Activated CD4-positive, alpha-beta T cell treated with anti-CD3 and anti-CD28 coated beads for 1 hour (primary cell): ENCODE measurements at places on chromosomes 2 and 18.

- DNase-seq, result no peak
Measured at GRCh38 chr2:47651296-47651695, 131.6 kb upstream of the MSH6 start.

- DNase-seq, result no peak
Measured at GRCh38 chr2:88019985-88020384, 3.6 kb upstream of the RNU2-63P start.

GRCh38 chr2:161190050-161190449 lies 29.8 kb downstream of the TANK start:
- no peak for DNase-seq

DNA sequence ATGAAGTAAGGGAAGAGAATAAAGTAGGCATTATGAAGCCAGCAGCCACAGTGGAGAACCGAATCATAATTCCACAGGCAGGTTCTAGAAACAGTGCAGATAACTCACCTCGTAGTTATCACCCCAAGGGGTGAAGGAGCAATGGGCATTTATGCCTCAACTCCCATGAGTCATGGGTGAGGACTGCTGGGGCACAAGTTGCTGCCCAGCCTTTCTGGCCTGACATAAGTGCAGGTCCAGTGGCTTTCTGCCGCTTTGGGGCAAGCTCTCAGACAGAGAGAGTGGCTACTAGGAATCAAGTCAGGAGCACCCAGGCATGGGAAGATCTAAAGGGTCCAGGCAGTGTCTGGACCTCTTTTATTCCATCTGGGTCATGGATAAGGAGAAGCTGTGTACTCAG lies 149.8 kb downstream of the SUCLG1 start:
- DNase-seq, result no peak

DNA sequence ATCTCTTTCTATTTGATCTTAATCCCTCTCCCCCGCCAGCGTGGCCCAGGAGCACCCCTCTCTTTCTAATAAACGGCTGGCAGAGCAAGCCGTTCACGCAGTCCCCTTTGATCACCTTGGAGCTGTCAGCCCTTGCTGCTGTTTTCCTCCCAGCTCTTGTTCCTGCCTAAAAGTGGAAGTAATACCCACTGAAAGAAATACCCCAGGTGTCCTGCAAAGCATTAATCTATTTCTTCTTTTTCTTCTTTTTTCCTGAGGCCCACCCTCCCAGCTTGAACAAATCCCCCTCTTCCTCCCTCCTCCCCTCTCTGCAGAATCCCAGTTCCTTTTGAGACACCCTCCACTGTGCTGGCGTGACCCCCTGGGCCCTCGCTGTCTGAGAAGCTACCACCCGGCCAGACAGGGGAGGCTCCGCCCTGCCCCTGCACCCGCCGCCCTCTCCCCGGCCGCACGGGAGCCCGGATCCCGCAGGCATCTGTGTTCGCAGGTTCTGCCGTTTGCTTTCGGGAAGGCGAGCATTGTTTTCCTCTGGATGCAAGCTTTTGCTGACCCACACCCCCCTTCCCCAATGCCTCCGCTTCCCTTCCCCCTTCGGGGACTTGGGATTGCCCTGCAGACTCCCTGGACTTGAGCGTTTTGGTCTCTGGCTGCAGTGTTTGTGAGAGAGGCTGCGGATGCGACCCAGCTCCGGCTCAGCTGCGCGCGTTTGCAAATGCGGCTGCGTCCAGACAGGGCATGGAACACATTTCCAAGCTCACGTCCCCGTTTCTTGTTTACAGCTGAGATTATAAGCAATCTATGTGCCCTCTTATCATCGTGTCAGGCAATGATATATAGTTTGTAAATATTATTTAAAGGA lies 631.5 kb downstream of the NYAP2 start:
- no peak for DNase-seq

GRCh38 chr2:16661936-16662839 lies 3.4 kb downstream of the CYRIA start:
- DNase-seq, result no peak

DNA sequence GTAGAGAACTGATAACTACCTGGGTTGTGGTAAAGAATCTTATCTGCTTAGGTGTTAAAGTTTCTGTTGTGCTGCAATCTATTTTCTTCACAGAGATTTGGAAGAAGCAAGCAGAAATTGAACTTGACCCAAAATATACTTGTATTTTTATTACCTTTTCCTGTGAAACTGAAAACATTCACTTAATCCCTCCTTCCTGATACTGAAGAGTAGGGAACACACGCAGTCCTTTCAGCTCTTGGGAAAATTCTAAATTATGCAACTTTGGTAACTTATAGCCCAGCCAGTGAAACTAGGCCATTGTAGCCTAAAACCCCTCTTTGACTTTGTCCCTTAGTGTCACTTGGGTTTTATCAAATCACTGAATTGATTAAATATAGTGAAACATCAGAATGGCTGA lies 128.4 kb upstream of the MEIS1 start:
- no peak for DNase-seq

DNA sequence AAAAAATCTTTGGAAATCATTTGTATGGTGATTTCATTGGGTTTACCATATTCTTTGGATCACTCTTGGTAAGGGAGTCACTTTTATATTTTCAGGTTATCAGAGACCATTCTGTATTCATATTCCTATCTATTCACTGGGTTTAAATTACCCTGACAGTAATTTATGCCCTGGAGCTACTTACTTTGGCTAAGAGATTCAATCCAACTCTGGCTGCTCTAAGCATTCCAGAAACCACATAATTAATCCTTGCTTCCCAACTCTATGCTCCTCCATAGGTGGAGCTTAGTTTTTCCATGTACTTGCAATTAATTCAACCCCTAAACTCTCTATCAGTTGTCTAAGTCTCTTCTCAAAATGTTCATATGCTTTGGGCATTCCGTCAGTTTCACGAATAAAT lies 336.3 kb downstream of the AGPS start:
- no peak for DNase-seq

GRCh38 chr2:42342795-42343241 lies 18.2 kb downstream of the COX7A2L start:
- DNase-seq, result no peak

- DNase-seq, result no peak
Measured at GRCh38 chr18:60339018-60339417, 33.6 kb downstream of the MC4R start.

- no peak for DNase-seq
Measured at GRCh38 chr18:10727477-10727876, 201.7 kb downstream of the NAPG start.

- no peak for DNase-seq
Measured at GRCh38 chr2:138515092-138515491, 13.5 kb downstream of the SPOPL start.

GRCh38 chr2:240946654-240947053 lies 40.5 kb downstream of the CROCC2 start:
- DNase-seq, result no peak

- DNase-seq, result peak; percentile 19
Measured at GRCh38 chr2:217988014-217988839, 14.6 kb downstream of the TNS1 start.

DNA sequence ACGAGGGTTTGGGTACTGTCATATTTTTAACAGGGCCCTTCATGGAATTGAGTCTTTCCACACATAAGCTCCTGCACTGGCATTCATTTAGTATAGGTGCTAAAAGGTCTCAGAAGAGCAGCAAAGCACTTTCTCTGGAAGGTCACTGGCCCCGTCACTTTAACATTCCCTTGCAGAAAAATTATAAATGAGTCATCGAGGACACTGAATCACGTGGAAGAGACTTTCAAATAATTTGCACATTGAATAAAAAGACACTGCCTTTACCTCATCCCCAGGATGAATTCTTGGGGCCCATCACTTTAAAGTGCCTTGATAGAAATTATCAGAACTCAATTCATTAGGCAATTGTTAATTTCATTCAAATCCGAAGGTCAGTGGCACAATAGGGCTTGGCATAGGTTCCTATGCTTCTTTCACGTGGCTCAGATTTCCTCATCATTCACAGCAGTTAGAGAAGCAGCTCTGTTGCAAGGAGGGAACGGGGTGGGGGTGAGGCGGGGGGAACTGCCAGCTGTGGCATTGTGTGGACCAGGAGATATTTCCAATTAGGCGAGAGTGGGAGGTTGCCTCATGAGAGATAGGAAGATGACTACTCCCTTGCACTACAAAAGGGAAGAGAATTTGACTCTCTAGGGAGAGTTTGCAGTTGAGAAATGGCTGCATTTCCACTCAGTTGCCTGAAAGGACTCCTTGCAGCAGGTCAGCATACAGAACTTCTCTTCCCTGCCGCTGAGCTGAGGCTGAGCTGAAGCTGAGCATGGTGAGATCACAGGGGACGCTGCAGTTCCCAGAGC lies 86.3 kb upstream of the NPAS2 start:
- DNase-seq, result no peak

- no peak for DNase-seq
Measured at GRCh38 chr18:24195296-24196053, 56.6 kb downstream of the CABYR start.

DNA sequence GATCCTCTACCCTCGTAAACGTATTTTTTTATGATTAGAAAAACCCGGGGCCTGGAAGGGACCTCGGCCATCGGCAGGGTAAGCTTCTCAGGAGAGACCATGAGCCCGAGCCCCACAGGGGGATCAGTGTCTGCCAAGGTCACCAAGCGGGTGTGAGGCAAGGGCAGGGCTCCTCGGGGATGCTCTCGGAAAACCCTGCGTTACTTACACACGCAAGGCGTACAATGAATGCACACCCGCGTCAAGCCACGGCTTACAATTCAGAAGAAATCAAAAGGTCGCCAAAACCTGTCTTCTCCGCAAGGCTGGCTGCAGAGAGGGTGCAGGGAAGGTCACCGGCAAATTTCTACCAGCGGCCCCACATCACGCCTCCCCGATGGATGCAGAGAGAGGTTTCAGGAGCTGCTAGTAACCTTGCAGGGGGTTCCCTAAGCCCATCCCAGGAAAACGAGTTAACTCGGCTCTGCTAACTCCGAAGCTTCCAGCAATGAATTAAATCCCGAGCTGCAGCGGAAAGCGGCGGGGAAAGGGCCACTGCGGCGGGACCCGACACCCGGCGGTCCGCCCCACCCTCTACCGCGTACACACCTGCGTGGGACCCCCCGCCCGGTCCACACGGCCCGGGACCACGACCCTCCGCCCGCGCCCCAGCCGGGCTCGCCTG lies 638 bp downstream of the ST3GAL5 start:
- DNase-seq, result peak; percentile 16

DNA sequence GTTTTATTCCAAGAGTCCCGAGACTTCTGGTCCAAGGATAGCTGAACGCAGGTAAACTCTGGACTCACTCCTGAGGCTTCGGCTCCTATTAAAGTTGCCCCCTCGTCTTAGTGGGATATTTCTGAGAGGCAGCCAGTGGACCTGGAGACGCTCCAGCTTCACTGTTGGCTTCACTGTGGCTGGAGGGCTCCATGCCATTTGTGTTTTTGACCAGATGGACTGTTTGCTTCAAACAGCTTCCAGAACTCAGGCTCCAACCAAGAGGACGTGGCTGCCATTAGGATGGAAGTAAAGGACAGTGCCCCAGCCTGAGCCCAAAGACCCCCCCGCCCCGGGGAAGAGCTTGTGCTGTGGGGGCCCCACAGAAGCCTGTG lies 94.4 kb upstream of the LDAH start:
- DNase-seq, result no peak

- no peak for DNase-seq
Measured at GRCh38 chr2:212536817-212537725, 1.5 kb downstream of the ERBB4 start.

DNA sequence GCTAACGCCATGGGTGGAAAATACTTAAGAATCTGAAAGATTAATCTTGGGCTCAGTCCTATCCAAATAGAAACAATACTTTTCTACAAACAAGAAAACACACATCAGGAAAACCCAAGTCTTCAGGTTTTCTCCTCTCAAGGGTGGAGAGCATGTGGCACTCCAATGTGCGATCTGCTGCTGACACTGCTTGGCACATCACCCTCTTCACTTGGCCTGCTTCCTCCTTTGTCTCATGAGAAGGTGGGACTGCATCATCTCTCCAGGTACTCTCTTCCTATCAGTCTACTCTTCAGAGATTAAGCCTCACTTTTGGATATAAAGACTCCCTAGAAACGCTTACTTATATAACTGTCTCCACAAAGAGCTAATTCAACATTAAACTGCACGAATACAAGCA lies 26.4 kb downstream of the HDLBP start:
- DNase-seq, result no peak

GRCh38 chr2:47070920-47071824 lies 83.9 kb downstream of the STPG4 start:
- DNase-seq, result no peak

- DNase-seq, result no peak
Measured at GRCh38 chr2:156890529-156891148, 366.9 kb upstream of the GALNT5 start.

- DNase-seq, result no peak
Measured at GRCh38 chr18:69871363-69871762, 76.3 kb downstream of the CD226 start.

DNA sequence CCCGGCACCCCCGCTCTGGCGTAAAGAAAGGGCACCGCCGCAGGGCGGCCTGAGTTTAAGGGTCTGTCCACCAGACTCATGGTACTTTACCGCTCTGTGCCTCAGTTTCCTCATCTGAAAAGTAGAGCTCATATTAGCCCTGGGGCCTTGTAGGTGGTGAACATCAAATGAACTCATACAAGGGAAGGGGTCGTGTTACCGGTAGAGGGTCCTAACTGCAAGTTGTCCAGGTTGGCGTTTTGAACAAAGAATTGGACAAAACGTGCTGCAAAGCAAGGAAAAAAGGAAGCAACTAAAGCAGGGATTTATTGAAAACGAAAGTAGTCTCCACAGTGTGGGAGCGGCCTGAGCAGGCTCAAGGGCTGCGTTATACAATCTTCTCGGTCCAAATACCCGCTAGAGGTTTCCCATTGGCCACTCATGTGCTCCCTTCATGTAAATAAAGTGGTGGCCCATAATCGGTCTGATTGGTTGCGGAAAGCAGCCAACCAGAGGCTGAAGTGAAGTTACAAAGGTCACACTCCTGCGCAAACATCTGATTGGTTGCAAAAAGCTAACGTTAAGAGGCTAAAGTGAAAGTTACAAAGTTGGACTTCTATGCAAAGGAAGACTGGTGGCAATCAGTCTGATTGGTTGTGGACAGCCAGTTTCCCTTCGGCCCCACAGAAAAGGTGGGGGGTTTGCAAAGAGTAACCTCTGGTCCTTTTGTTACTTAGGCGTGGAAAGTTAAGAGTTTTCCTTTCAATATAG lies 80.7 kb upstream of the LDLRAD4 start:
- DNase-seq, result peak; percentile 40

GRCh38 chr18:36733150-36733549 lies 95.7 kb downstream of the TPGS2 start:
- no peak for DNase-seq
